ENCODE measurements at places on chromosomes 7 and 10.
A peak's percentile ranks its signal among the peaks of the same experiment; 100 is the strongest.

GRCh38 chr7:124413029-124413428, 352.6 kb downstream of the GPR37 start:
- no peak for DNase-seq

DNA sequence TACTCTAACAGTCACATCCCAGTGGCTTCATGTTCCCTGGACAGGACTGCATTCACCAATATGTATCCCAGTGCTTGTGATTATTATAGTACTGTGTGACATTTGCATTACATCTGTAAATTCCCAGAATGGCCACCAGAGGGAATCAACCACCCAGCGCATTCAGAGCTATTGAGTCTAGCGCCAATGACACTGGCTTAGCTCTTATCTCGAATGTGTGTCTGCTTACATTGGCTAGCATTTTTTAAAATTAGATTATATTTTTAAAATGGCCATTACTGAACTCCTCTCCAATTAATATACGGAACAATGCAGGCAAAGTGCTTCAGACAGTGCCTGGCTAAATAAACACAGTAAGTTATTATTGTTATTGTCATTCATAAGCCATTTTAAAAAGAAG, 36.3 kb downstream of the TRIL start:
- DNase-seq = no peak

- peak; percentile 83 for DNase-seq
Measured at GRCh38 chr7:27196287-27196767, 3.6 kb downstream of the HOXA13 start.

DNA sequence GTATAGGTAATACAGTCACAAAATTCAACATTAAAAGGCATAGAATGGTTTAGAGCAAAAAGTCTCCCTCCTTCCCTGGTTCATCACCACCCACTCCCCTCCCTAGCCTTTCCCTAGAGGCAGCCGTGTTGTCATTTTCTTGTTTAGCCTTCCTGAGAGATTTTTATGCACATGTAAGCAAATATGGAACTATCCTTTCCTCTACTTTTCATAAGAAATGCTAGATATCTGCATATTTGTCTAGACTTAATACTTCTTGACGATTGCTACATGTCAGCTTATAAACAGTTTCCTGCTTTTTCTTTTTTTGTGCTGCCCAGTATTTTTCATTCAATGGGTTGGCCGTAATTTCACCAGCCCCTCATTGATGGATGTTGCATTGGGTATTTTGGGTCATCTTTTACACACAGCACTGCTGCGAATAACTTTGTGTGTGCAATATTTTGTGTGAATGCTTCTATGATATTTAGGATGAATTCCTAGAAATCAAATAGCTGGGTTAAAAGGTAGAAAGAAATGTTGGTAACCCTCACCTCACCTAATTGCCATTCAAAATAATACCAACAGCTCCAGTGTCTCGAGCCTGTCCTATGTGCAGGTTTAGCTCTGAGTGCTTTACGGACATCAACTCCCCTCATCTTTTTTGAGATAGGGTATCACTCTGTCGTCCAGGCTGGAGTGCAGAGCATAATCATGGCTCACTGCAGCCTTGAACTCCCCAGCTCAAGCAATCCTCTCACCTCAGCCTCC, 6.9 kb downstream of the IRF5 start:
- DNase-seq = no peak

- DNase-seq = no peak
Measured at GRCh38 chr10:113045147-113046055, 95.4 kb downstream of the TCF7L2 start.

DNA sequence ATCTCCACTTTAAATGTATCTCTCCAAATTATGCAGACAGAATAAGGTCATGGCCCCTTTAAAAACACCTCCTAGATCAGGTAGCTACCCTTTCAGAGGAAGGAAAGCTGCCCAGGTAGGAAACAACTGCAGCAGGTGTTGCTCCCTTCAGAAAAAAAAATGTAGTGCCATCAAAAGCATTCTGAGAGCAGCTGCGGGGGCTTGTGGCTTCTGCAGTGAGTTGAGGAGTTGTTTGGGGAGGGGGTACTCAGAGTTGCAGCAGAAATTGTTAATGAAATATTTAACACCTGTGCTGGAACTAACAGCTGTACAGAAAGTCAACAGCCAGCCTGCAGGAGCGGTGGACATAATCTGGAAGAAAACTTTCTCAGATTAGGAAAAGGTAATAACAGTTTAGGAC, 24.0 kb downstream of the CDHR3 start:
- no peak for DNase-seq

- no peak for DNase-seq
Measured at GRCh38 chr10:36469585-36469984, 655.8 kb upstream of the ANKRD30A start.

GRCh38 chr10:78906734-78907390, 161.9 kb upstream of the ZMIZ1 start:
- no peak for DNase-seq

DNA sequence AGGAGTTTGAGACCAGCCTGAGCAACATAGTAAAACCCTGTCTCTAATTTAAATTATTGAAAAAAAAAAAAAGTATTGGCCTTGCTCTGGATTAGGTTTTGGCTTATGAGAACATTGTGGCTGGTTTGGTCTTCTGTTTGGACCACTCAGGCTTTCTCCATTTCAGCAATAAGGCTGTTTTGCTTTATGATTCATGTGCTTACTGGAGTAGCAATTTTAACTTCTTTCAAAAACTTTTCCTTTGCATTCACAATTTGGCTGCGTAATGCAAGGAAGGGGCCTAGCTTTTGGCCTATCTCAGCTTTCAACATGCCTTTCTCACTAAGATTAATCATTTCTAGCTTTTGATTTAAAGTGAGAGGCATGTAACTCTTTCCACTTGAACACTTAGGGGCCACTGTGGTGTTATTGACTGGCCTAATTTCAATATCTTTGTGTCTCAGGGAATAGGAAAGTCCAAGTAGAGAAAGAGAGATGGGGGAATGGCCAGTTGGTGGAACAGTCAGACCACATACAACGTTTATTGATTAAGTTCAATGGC, 38.0 kb upstream of the SRPK2 start:
- DNase-seq = no peak

DNA sequence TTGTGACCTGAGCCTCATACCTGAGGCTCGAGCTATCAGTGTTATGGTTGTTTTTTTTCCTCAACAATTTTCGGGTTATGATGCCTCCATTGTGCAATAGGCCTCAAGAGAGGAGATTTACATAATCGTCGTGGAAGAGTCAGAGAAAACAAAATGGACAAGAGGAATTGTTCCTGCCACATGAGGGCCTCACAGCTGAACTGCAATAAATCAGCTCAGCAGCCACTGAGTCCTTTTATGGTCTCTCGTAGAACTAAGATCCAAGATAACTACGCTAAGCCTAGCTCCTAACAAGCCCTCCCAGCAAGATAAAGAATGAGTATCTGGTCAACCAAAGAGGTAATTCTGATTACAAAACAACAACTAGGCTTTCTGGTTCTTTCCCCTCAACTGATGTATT, 336.8 kb downstream of the WDR11 start:
- DNase-seq = no peak

GRCh38 chr7:148732862-148733261, 34.2 kb downstream of the CUL1 start:
- DNase-seq = no peak

DNA sequence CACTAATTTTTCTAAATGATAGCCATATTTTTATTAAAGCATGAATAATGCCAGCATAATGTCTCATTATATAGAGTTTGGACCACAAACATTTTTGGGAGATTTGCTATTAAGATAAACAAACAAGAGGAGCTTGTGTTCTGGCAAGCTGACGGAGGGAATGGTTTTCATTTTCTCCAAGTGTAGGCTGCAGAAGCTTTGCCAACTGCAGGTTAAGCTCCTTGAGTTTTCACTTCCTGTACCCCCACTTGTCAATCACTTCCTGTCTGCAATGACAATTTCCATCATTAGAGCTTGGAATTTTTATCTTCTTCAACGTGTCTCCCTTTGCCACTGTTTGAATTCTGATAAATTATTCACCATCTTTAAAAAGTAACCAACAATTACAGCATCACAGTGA, 13.4 kb downstream of the EBF3 start:
- no peak for DNase-seq

Data from activated naive CD4-positive, alpha-beta T cell (primary cell).